ENCODE measurements at places on chromosomes 2 and 18.

- DNase-seq, result no peak
Measured at GRCh38 chr2:67642046-67642382, 244.9 kb downstream of the ETAA1 start.

- DNase-seq, result no peak
Measured at GRCh38 chr2:226423498-226423960, 376.1 kb downstream of the IRS1 start.

DNA sequence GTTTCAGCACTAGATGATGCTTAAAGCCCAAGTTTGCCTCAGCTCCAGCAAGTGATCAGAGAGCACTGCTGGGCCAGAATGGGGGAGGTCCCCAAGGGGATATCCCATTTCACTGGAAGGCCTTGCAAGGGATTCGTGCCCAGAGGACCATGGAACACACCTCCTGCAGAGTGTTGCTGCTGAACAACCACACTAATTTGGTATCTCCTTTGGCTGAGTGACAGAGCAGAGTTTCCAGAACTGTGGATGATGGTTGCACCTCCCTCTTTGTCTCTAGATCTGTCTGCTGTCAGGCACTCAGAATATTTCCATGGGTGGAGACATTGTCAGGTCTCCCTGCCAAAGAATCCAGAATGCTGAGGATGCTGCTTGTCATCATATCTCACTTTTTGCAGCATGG lies 484.8 kb upstream of the NETO1 start:
- DNase-seq, result no peak

GRCh38 chr2:74205596-74205995 lies 7.2 kb downstream of the MTHFD2 start:
- DNase-seq, result no peak

DNA sequence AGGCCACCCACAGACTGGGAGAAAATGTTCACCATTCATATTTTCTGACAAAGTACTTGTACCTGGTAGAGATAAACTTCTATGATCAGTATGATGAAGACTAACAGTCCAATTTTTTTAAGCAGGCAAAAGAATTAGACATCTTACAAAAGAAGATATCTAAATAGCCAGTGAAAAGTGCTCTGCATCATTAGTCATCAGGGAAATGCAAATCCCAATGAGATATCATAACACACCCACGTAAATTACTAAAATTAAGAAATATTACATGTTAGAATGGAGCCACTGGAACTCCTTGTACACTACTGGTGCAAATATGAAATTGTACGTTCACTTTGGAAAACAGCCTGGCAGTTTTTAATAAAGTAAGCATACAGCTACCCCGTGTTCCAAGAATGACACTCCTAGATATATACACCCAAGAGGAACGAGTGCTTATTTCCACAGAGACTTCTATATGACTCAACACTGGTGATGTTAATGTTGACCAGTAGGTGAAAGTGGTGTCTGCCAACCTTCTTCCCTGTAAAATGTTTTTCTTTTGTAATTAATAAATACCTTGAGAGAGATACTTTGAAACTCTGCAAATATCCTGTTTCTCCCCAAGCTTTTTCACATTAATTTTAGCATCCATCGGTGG lies 80.3 kb downstream of the NPAS2 start:
- DNase-seq, result no peak
